Upper lobe of left lung (tissue), 6 donors: ENCODE measurements at places on chromosomes 5 and 9.
A peak's percentile ranks its signal among the peaks of the same experiment; 100 is the strongest.

DNA sequence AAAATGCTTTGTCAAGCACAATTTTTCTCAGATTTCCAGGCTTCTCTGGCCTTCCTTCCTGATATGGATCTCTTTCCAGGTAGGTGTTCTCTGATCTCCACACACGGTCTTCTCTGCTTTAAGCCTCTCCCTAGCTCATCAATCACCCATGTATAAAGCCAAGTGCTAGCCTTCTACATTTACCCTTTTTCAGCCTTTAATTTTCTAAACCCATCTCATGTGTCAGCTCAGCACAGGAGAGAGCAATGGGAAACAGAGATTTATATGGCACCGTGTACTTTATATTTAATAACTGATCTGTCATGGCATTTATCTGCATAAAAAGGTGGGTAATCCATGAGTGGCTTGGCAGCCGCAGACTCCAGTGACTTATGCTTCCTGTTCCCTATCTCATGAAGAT is 495.0 kb downstream of the RASEF start:
- DNase-seq, result no peak
- H3K36me3 ChIP-seq, result no peaks in the 10 kb centered on the region
- H3K27ac ChIP-seq, result no peak overlapping the region
- no peaks in the 10 kb centered on the region for H3K27me3 ChIP-seq

DNA sequence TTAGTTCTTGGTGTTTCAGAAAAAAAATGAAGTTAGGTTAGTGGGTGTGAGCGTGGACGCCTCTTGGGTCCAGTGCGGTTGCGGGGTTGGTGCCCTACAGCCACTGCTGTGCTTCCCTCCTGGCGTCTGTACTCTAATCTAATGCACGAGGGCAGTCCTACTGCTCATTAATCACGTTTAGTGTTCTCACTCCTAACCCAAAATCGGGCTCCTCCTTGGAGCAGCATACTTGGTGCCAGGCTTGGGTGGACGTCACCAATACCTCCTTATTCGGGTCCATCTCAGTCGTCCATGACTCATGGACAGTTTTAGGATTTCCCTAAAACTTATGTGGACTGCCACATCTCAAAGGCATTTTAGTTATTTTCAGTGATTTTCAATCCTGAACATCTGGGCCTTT is 41.6 kb downstream of the TRIO start:
- DNase-seq, result no peak
- H3K4me1 ChIP-seq, result peaks cover 51% of the 10 kb centered on the region
- H3K4me3 ChIP-seq, result no peak overlapping the region
- peak overlapping the region; percentile 74 for H3K27ac ChIP-seq

- peaks cover 31% of the 10 kb centered on the region for H3K27me3 ChIP-seq
- peaks cover 27% of the 10 kb centered on the region for H3K4me1 ChIP-seq
- H3K4me3 ChIP-seq, result peak overlapping the region; percentile 6
- DNase-seq, result no peak
- no peak overlapping the region for H3K27ac ChIP-seq
Measured at GRCh38 chr5:55176176-55176818, 3.3 kb upstream of the CDC20B start.

DNA sequence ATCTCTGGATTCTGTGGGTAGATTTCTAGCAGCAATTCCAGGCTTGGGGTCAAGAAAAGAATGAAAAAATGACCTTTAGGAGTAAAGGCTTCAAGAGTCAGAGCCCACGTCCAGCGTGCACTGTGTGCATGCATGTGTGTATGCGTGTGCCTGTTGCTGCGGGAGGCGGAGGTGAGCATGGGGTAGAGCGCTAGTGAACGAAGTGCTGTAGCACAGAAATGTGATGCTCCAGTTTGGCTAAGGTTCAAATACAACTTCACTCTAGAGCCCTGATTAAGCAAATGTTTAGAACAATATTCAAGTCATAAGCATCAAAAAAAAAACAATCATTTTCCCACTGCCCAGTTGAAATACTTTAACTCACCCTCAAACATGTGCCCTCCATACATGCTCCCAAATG is 403.9 kb downstream of the ZNF608 start:
- DNase-seq, result no peak
- no peak overlapping the region for H3K27ac ChIP-seq
- no peak overlapping the region for H3K4me3 ChIP-seq

- H3K27ac ChIP-seq, result peak overlapping the region; percentile 71
- peaks cover 66% of the 10 kb centered on the region for H3K36me3 ChIP-seq
- no peak overlapping the region for H3K4me3 ChIP-seq
- DNase-seq, result no peak
- H3K4me1 ChIP-seq, result peaks cover 6% of the 10 kb centered on the region
- no peaks in the 10 kb centered on the region for H3K27me3 ChIP-seq
Measured at GRCh38 chr5:172943906-172944305, 15.3 kb upstream of the RPL26L1 start.

GRCh38 chr5:176151281-176151680 is 86.9 kb upstream of the SIMC1 start:
- H3K4me1 ChIP-seq, result peaks cover 13% of the 10 kb centered on the region
- H3K36me3 ChIP-seq, result no peaks in the 10 kb centered on the region
- no peak overlapping the region for H3K27ac ChIP-seq
- H3K4me3 ChIP-seq, result no peak overlapping the region

GRCh38 chr9:126514037-126514821 is 99.5 kb upstream of the LMX1B start:
- H3K4me3 ChIP-seq, result peak overlapping the region; percentile 8
- peaks cover 32% of the 10 kb centered on the region for H3K4me1 ChIP-seq
- DNase-seq, result peak; percentile 95
- no peak overlapping the region for H3K27ac ChIP-seq

- H3K27ac ChIP-seq, result no peak overlapping the region
- no peaks in the 10 kb centered on the region for H3K36me3 ChIP-seq
- H3K4me1 ChIP-seq, result no peaks in the 10 kb centered on the region
- no peak overlapping the region for H3K4me3 ChIP-seq
Measured at GRCh38 chr5:30736669-30737068, 456.8 kb upstream of the CDH6 start.
